ENCODE measurements at places on chromosomes 2 and 18. TPM values are rescaled to one million over a fixed set of nuclear protein-coding genes. Genes with fewer than 3 reads are reported as not detected.

NEURL3 gene
- total RNA-seq, result 0.58 TPM

SNED1 gene
- 10.1 TPM for total RNA-seq

DPP4 gene
- total RNA-seq, result 30.1 TPM

CIDEA gene
- not detected for total RNA-seq

CIB4 gene
- total RNA-seq, result not detected

TUBA3D gene
- total RNA-seq, result not detected

POTEI gene
- 0.08 TPM for total RNA-seq

LRRTM4 gene
- 0.64 TPM for total RNA-seq

STEAP3 gene
- total RNA-seq, result 29.6 TPM

UPP2 gene
- not detected for total RNA-seq

CLEC4F gene
- total RNA-seq, result 0.11 TPM

HS6ST1 gene
- total RNA-seq, result 20.5 TPM

DSG1 gene
- not detected for total RNA-seq

ALPG gene
- 1.8 TPM for total RNA-seq

MSH2 gene
- total RNA-seq, result 10.9 TPM

SIX2 gene
- not detected for total RNA-seq

PLB1 gene
- total RNA-seq, result 4.2 TPM

CD28 gene
- 1.7 TPM for total RNA-seq

CFAP210 gene
- not detected for total RNA-seq

PDE1A gene
- total RNA-seq, result 2.2 TPM

WNT6 gene
- 0.43 TPM for total RNA-seq

ARHGAP15 gene
- total RNA-seq, result 8.8 TPM

HJURP gene
- 6.3 TPM for total RNA-seq

SLC30A3 gene
- total RNA-seq, result not detected

LIMS4 gene
- 1.2 TPM for total RNA-seq

SDC1 gene
- total RNA-seq, result 184 TPM

PSMA8 gene
- total RNA-seq, result not detected

GNLY gene
- total RNA-seq, result 11.8 TPM

TMEM17 gene
- total RNA-seq, result 0.84 TPM

CCDC148 gene
- total RNA-seq, result 0.73 TPM

GKN2 gene
- total RNA-seq, result 0.43 TPM

CD226 gene
- 1.3 TPM for total RNA-seq

FAM237A gene
- not detected for total RNA-seq

ACTG2 gene
- 14.7 TPM for total RNA-seq

CRYBA2 gene
- total RNA-seq, result 4.1 TPM

LRRTM1 gene
- total RNA-seq, result 0.21 TPM

ARMC9 gene
- 9.4 TPM for total RNA-seq

EPAS1 gene
- total RNA-seq, result 226 TPM

SERPINE2 gene
- total RNA-seq, result 24.8 TPM

GALR1 gene
- total RNA-seq, result 0.46 TPM

SP110 gene
- 21.5 TPM for total RNA-seq

NR4A2 gene
- 9.7 TPM for total RNA-seq

AUP1 gene
- 133 TPM for total RNA-seq

SCN2A gene
- not detected for total RNA-seq

SCG2 gene
- total RNA-seq, result 6.7 TPM

MEIS1 gene
- total RNA-seq, result 38.9 TPM

ADAM23 gene
- total RNA-seq, result 1.8 TPM

SERPINB3 gene
- total RNA-seq, result not detected

IL1F10 gene
- total RNA-seq, result not detected

ZSWIM2 gene
- not detected for total RNA-seq

TMEM198 gene
- 1.4 TPM for total RNA-seq

HRH4 gene
- total RNA-seq, result 0.12 TPM

SATB2 gene
- total RNA-seq, result 240 TPM

All from left colon (tissue), 2 donors.